ENCODE measurements at places on chromosomes 2 and 18. TPM values are rescaled to one million over a fixed set of nuclear protein-coding genes. Genes with fewer than 3 reads are reported as not detected.

- H3K27me3 ChIP-seq = no peaks in the 10 kb centered on the region
- DNase-seq = peak; percentile 2
- H3K27ac ChIP-seq = no peak overlapping the region
- H3K4me3 ChIP-seq = no peak overlapping the region
- peaks cover 8% of the 10 kb centered on the region for H3K4me1 ChIP-seq
Measured at GRCh38 chr2:127607399-127607908, 38.5 kb upstream of the GPR17 start.

- no peak overlapping the region for H3K4me3 ChIP-seq
- H3K27me3 ChIP-seq = no peaks in the 10 kb centered on the region
- H3K4me1 ChIP-seq = no peaks in the 10 kb centered on the region
- H3K36me3 ChIP-seq = no peaks in the 10 kb centered on the region
Measured at GRCh38 chr2:22520369-22521288, 864.4 kb upstream of the KLHL29 start.

DNA sequence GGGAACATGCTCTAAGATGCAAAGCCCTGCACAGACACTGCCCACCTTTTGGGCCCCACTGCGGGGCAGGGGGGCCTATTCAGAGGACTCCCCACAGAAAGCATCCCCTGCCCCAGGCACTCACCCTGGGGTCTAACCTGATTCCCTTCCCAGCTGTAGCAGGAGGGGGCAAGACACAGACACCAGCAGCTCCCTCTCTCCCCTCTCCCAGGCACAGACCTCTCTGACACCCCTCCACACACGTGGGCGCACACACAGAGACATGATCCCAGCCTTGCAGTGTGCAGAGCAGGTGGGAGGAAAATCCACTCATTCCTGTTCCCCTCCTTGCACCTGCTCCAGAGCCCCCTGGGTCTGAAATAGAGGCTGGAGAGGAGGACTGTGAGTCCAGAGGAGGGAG, 10.7 kb downstream of the TNS1 start:
- DNase-seq = no peak
- peaks cover 6% of the 10 kb centered on the region for H3K27me3 ChIP-seq
- H3K4me3 ChIP-seq = no peak overlapping the region
- H3K36me3 ChIP-seq = no peaks in the 10 kb centered on the region
- peaks cover 5% of the 10 kb centered on the region for H3K4me1 ChIP-seq

DNA sequence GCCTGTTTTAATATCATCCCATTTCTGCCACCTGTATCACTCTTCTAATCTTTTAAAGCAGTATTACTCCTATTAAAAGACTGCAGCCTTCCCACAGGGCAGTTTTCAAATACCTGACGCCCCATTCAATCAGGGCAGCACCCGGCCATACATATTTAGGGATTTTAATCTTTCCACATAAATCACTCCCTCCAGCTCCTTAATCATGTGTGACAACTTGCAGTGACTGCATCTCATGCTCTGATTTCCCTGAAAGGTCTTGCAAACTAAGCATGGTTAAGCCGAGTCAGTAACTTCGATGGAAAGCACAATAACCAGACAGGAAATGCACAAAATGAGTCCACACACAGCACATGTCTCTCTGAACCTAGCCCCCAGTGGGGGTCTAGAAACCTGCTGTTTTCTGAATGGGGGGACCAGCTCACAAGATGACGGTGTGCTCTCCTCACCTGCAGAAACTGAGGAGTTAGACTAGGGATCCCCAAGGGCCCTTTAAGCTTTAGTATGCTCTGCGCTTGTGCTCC, 116.9 kb upstream of the CREB1 start:
- no peaks in the 10 kb centered on the region for H3K27me3 ChIP-seq
- H3K27ac ChIP-seq = no peak overlapping the region
- no peaks in the 10 kb centered on the region for H3K36me3 ChIP-seq
- DNase-seq = no peak

DNA sequence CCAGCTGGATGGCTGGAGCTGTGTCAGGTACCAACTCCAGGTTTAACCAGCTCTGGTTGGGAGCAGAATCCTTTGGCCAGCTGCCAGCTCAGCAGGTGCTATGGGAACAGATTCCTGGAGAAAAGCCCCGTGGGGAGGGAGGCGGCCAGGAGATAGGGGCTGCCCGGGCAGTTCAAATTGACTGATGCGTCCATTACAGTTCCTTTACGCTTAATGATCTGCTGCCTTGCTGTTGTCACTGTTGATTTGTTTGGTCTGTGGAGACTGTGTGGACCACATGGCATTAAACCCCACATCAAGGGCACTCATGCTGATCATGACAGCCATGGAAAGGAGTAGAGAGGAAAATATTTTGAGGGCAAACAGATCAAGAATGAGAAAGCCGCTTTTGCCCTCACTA, 200.0 kb downstream of the TSN start:
- no peaks in the 10 kb centered on the region for H3K4me1 ChIP-seq
- H3K4me3 ChIP-seq = no peak overlapping the region
- no peaks in the 10 kb centered on the region for H3K36me3 ChIP-seq
- DNase-seq = no peak
- peaks cover 2% of the 10 kb centered on the region for H3K27me3 ChIP-seq
- no peak overlapping the region for H3K27ac ChIP-seq

DNA sequence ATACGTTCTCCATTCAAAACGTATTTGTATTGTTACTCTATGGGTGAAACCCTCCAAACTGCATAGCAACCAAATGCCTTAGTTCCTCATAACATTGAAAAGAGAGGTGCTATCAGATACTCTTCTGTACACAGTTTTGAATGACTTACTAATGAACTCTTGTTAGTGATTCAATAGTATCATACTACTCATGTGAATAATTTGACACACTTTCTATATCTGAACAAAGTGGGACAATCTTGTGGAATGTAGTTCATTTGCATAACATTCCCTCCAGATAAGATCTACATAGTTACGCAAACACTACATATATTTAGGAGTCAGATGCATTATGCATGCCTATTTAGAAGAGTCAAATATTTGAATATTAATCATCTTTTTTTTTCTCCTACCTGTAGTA, 232.0 kb upstream of the NRXN1 start:
- H3K27me3 ChIP-seq = no peaks in the 10 kb centered on the region
- no peak overlapping the region for H3K27ac ChIP-seq
- no peaks in the 10 kb centered on the region for H3K36me3 ChIP-seq
- H3K4me3 ChIP-seq = no peak overlapping the region

Gene PIEZO2
- total RNA-seq = not detected

Gene HOXD10
- total RNA-seq = not detected
